ENCODE measurements at places on chromosomes 6 and 20.

- no peak for DNase-seq
Measured at GRCh38 chr20:21396599-21397340, 556 bp downstream of the NKX2-4 start.

DNA sequence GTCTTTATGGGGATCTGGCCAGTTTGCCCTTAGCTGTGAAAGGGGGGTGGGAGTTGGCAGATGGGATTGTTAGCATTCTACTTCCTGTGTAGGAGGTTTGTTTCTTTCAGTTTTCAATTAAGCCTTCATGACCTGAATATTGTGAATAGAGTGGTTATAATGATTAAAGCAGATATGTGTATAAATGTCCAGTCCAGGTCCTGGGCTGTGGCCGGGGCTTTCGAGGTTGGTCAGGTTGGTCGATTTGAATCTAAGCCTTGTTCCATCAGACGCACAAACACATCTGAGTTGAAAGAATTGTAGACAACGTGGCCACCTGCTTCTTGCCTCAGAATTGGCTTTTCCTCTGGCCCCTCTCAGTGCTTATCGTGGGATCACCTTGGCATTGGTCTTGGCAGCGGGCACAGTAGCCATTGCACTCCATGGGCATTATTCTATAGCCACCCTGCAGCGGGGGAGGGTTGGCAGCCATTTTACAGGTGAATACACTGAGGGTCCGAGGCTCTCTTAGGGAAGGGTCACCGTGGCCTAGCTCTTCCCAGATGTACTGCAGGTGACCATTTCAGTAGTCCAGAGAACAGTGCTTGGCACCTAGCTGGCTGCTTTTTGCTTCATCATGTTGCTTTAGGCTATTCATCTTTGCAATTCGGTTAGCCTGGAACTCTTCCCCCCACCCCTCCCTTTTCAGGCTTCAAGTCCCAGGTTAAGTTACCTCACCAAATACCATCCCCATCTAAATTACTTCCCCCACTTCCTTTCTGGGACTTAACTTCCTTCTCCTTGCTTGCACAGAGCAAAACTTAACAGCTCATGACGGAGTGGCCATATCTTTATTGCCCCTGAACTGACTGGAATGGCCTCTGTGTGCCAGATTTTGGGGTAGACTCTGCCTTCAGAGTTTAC lies 1.1 kb downstream of the RNF114 start:
- DNase-seq, result no peak

- DNase-seq, result no peak
Measured at GRCh38 chr6:161088676-161089328, 97.2 kb downstream of the MAP3K4 start.

GRCh38 chr20:12786276-12786675 lies 222.5 kb upstream of the SPTLC3 start:
- DNase-seq, result no peak

DNA sequence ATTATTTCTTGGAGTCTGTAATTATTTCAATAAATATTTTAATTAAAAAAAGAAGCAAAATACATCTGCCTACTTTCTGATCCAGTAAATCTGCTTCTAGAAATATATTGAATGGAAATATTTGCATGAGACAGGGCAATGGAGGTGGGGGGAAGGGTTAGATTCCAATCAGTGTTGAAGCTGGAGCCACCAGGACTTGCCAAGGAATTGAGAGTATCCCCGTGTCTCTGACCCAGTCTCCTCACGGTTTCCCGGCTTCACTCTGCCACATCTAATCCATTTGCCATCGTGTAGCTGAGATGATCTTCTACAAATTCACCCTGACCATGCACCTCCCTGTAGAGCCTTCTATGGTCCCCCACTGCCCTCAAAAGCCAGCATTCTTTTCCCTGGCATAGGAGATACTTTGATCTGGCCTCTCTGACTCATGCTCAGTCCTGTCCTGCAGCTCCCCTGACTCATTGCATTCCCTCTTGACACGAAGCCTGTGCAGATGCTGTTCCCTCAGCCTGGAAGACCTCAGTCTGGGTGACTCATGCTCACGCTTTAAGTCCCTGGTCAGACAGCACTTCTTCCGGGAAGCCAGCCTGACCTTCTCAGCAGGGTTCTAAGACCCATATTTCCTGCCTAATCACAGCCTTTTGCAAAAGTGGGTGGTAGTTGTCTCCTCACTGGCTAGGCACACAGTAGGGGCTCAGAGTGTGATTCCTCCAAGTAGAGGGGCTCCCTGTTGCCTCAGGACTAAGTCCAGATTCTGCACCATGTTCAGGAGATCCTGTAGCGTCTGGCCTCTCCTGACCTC lies 23.0 kb upstream of the FKBP1A start:
- no peak for DNase-seq

DNA sequence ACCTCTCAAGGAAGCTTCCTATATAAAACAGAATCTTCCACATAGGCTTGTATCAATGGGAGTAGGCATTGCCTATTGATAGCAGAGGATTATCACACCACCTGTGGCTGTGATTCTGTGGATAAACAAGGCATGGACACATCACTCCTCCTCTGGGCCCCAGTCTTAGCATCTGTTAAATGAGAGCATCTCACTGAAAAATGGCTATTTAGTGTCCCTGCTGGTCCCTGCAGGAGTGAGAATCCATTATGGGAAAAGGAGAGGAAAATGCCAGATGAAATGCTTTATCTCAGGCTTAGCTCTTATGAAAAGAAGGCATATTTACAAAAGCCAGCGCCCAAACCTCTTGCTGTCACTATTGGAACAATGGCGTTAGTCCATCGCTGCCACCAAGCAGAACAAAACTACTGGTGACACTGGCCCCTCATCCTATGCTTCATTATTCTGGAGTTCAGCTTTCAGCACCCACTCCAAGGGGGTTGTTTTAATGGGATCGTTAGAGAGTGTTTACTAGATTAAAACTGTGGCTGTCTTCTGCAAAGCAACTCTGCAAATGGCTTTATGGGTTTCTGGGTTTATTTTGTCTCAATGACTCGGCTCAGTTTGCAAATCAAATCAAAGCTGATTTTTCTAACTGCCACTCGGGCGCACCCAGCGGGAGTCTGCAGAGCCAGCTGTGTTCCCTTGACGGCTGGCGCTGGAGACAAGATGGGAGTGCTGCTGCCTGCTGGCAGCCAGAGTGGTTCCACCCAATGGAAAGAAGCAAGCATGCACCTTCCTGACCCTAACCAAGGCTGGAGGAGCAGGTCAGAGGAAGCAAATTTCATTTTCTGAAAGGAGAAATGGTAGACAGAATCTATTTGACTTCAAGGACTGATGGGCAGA lies 658.8 kb upstream of the CHD6 start:
- no peak for DNase-seq

- DNase-seq, result no peak
Measured at GRCh38 chr6:55694148-55694547, 115.2 kb upstream of the HMGCLL1 start.

DNA sequence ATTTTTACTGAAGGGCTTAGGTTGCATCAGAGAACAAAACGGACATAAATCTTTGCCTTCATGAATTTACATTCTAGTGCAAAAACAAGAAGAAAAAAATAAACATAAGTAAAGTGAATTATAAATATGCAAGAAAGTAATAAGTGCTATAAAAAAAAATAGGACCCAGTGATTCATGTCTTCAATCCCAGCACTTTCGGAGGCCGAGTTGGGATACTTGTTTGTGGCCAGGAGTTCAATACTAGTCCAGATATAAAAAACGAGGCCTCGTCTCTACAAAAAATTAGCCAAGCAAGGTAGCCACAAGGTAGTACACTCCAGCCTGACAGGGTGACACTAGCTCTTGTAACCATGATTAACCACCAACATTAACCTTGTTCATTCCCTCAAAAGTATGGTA lies 193.5 kb downstream of the SIM1 start:
- no peak for DNase-seq

GRCh38 chr20:49379338-49379737 lies 101.5 kb upstream of the ZNFX1 start:
- no peak for DNase-seq

GRCh38 chr6:3242768-3243167 lies 15.3 kb upstream of the TUBB2B start:
- no peak for DNase-seq

DNA sequence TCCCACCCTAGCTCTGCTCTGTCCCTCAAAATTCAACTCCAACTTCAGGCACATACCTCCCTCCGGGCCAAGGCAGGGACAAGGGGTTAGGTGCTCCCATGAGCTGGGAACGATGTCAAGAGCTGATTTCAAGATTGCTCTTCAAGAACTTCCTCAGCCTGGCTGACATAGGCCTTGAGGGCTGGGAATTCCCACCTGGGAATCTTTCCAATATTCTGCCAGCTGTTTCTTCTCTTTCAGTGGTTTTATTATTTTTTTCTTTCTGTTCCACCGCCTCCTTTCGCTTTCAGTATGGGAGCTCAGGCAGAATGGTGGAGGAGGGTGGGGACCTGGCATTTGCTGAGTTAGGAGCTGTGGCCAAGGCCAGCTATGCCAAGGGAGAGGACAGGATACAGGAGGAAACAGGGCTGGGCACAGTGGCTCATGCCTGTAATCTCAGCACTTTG lies 33.7 kb downstream of the SRSF3 start:
- DNase-seq, result no peak

DNA sequence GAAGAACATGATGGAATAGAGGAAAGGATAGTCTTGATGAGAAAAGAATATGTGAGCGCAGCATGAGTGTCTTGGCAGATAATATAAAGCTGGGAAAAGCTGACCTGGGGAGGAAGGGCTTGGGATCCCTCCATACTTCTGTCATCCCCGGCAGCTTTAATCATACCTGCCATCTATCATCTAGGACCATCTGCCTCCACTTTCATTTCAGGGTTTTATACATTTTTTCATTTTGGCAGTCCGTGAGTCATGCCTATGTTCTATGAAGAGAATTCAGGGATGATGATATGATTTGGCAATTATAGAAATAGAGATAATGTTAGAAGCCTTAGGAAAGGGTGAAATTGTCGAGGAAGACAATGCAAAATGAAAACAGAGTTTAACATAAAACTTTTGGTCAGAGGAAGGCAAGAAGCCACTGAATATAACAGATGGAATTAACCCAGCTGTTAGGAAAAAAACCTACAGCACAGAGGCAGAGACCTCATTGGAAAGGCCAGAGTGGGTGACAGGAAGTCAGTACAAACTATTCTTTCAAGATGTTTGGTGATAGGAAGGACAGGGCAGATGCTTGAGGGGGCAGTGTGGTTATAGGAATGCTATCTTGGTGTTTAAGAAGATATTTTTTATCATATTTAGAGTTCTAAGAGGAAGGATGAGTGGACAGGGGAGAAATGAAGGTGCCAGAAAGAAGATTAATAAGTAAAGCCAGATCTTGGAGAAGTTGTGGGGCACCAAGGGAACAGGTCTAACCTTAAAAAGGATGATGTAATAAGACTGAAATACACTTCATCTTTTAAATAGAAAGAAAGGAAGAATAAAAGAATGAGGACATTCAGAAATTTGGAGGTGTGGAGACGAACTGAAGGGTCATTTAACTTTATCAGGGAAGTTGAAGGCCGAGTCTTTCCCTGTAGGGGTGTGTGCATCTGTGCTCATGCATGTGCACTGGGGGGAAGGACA lies 37.8 kb downstream of the MARCKS start:
- no peak for DNase-seq

DNA sequence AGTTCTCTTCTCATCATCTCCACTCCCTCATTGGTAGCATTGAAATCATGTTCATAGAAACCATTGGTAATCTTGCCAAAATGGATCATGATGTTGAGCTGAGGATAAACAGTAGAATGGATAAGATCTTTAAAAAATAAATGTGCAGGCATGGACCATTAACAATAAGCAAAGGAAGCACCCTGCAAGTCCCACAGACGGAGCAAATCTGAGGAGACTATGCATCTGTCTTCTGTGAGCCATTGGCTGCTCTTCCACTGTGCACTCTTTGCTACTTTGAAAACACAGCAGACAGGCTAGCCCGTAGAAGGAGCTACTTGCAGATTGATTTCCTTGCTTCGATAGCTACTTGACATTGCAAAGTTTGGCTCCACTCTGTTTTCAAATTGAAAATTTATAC lies 535.0 kb downstream of the PKHD1 start:
- DNase-seq, result no peak

DNA sequence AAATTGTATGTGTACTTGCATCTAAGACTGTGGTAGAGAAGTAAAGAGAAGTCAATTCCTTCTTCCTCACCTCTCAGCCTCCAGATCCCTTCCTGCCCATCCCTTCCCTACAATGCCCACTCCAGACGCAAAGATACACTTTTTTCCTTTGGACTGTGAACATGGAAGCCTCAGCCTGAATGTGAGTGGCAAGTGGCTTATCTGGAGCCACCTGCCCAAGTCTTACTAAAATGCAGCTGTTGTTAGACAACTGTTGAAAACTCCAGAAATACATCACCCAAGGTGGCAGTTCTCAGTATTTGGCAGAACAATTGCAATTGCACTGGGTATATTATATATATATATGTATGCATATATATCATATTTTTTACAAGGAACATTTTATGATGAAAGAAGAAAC lies 7.5 kb downstream of the VGLL2 start:
- no peak for DNase-seq

DNA sequence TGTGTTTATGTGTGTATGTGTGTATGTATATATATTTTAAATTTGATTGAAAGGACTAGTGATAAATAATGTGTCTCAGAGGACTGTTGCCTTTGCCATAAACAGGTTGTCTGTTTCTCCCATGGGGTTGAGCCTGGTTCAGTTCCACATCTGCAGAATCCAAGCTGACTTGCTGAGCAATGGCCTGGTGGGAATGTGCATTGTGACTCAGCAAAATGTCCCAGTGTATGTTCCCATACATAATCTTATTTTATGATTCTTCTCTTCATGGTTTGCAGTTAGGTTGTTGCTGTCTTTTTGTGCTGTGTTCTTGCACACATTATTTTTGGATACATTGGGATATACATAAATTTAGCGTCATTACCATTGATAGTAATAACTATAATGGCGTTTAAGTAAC lies 115.6 kb upstream of the SLC24A3 start:
- no peak for DNase-seq

DNA sequence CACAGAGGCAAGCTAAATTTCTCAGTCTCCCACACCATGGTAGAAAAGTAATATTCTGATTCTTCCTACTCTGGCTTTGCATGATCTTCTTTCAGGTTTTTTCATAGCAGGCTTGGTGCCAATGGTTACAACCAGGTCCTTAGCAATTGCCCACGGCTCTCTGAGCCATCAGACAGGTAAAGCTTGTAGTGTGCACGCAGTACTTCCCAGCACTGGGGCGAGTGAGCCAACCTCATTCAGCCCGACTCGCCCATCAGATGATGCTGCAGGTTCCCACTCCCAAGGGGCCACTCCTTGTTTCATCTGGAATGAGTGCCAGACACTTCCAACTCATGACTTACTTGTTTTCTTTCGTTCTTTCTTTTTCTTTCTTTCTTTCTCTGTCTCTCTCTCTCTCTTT lies 78.3 kb downstream of the PERP start:
- DNase-seq, result no peak

GRCh38 chr20:23257848-23258746 lies 92.5 kb upstream of the NXT1 start:
- no peak for DNase-seq

DNA sequence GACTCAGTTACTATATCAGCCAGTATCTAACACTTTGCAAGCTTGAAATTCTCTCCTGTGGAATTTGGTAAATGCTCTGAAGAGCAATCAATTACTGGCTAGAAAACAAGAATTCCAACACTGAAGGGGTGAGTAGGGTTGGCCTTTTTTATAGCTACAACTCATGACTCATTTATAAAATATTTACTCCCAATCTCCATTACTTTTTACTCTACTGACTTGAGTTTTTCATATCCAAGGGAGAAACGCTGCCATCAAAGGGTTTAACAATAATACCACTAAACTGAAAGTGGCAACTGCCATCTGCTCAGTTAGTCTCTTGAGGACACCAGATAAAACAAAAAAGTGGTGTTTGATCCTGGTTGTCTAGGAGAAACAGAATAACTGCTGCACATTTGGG lies 203.1 kb downstream of the UBE3D start:
- DNase-seq, result no peak

All from stimulated activated naive CD8-positive, alpha-beta T cell treated with anti-CD3 and anti-CD28 coated beads, Interleukin-15, amount 100 ng/mL, for 72 hours (primary cell).